Cardiac fibroblast (primary cell): ENCODE measurements at places on chromosomes 1 and 21.

DNA sequence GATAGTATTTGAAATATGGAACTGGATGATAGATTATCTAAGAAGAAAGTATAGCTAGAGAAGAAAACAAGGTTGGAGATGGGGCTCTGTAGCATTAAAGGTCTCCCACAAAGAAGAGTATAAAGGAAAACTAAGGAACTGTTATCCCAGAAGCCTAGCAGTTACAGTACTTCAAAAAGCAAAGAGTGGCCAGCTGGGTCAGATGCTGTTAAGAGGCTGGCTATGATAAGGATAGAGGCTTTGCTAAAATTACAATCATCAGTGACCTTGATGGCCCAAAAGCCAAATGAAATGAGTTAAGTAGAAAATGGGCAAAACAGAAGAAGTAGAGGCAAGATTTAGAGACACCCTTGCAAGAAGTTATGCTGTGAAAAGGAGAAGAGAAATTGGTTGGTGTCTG, 25.1 kb upstream of the ANGPTL1 start:
- no peak for DNase-seq

DNA sequence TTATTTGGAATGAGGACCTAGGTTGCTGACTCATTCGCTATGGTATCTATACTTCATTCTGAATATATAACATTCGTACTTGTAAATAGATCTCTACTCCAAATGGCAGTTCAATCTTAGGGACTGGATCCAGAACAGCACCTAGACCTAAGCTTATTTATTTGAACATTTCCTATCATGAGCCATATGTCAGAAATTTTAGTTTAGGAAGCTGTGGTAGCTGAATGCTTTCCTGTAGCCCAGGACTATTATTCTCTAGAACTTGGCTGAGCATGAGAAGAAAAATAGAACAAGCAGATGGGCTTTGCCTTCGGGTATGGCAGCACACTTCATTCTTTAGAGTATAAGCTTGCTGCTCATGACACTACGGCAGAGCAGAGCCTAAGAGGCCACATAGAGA, 1114.4 kb upstream of the B3GALT2 start:
- DNase-seq = no peak

DNA sequence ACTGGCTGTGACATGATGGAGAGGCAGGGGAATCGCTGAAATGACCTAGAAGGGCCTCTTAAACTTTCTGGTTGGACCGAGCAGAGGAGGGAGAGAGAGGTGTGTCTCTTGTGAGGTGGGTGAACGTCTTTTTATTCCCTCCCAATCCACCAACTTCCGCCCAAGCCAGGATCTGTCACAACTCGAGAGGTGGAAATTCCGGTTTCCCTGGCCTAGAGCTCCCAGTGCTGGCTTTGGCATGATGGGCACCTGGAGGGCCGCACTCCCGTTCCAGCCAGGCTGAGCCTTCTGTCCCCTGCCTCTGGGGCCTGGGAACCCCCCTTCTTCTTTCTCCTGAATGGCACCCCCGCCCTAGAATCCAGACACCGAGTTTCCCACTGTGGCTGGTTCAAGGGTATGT, at the start of gene SEMA4A:
Gene SEMA4A, plus strand, starts transcription at position 224 of the 400 bp plus-strand sequence. CDS start 994 bp downstream, outside the sequence.
- no peak for DNase-seq

DNA sequence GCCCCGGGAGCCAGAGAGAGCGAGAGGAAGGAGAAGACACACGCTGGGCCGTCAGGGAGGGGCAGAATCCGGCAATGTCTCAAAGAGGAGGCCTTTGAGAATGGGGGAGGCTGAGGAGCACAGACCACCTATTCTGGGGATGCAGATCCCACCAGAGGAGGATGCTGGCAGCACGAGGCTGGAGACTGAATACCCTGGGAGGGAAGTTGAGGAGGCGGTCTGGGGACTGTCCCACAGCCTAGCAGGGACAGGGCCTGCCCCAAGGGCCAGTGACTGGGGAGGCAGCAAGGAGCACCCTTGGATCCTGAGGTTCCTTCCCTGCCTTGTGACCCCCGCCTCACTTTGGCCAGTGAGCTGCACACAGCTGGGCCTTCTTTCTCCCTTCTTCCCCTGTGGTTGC, 49.2 kb downstream of the SLC37A1 start:
- no peak for DNase-seq

DNA sequence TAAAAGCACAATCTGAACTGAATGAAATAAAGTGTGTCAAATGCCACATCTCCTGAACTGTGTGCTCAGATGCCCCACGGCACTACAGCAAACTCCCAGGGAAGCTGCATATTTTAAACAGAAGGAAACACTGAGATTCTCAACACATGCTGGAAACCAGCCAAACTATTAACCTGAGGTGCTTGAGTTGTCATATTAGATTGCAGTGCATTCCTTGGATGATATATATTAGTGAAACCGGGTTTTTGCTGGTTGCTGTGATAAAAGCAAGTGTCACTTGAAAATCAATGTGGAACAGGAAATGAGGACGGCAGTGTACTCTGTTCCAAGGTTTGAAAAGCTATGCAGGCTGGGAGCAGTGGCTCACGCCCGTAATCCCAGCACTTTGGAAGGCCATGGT, 8.7 kb downstream of the SYNJ1 start:
- no peak for DNase-seq

GRCh38 chr1:117818456-117818855, 111.0 kb downstream of the GDAP2 start:
- DNase-seq = no peak

DNA sequence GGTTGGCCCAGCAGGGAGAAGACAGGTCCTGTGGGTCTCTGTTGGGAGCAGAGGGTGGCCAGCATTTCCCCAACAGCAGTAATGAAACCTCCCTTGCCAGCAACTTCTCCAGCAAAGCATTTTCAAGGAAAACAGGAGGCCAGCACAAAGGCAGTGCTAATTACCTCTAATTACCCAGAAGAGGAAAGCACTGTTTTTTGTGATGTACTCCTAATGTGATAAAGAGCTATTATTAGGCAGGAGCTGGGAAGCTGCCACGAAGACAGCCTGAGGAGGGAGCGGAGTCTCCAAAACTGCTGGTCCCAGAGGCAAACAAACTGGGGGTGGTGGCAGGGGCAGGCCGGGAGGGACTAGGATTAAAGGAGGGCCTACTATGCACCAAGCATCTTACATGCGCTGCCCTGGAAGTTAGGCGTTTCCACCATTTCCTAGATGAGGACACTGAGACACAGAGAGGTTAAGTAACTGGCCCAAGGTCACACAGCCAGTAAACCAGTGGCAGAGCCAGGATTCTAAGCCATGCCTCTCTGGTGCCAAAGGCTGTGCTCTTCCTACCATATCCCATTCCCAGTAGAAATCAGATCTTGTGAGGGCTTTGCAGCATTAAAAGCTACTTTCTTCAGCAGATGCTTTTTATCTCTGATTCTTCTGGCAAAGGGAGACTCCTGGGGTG, 24.5 kb downstream of the HTR6 start:
- DNase-seq = no peak

GRCh38 chr1:206867239-206867638, 1.8 kb downstream of the IL20 start:
- no peak for DNase-seq
